Skeletal muscle cell (primary cell): ENCODE measurements at places on chromosomes 1 and 21.

DNA sequence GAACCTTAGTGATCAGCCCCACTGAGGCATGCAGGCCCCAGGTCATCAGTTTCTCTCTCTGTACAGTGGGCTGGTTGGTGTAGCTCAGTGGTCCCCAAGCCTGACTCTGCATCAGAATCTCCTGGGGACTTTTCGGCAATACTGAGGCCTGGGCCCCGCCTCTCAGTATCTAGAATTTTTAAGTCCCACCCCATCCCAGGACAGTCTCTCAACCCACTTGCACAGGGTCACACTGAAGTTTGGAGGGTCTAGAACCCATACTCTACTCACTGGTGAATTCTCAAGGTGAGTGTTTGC is 216.4 kb downstream of the MATN1 start:
- no peak for DNase-seq

- DNase-seq, result no peak
Measured at GRCh38 chr1:55289042-55289441, 73.9 kb upstream of the USP24 start.

GRCh38 chr21:40505681-40506080 is 341.3 kb downstream of the DSCAM start:
- DNase-seq, result no peak

GRCh38 chr1:39132505-39133339 is 71.8 kb upstream of the MACF1 start:
- DNase-seq, result no peak

DNA sequence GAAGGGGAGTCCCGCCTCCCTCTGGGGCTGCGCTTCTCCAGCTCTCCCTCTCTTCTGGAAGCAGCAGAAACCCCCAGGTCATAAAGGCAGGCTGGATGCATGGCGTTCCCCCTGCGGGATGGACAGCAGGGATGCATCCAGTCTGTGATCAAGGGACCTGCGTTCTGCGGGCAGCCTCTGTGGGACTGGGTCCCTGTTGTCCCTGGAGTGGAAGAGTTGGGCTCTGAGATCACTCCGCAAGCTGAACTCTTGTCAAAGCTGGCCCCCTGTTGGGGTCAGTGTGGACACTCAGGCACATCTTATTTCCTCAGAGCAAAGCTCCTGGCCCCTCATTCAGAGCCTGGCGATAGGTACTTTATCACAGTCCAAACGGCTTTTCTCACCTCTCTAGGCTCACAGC is 341.2 kb downstream of the PTPRU start:
- DNase-seq, result no peak

- DNase-seq, result no peak
Measured at GRCh38 chr21:36914244-36915013, 52.0 kb downstream of the HLCS start.

- no peak for DNase-seq
Measured at GRCh38 chr1:16374266-16374665, 7.2 kb downstream of the SZRD1 start.

GRCh38 chr1:248821101-248821500 is 4.6 kb downstream of the SH3BP5L start:
- no peak for DNase-seq

DNA sequence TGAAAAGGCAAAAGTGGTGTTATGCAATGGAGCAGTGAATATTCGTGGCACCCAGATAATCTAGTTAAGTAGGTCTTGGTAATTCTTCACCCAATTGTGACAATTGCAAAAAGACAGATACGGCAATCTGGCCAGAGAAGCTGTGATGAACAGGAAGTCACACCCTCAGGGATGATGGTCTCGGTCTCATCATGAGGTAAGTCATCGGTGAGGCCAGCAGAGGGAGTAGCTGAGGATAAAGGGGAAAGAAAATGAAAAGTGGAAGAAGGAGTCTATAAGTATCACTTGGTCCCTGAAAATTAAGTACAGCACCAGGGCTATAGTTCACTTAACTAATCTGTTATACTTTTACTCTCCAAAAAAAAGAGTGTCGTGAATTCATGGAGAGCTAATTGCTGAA is 258.8 kb upstream of the NCAM2 start:
- DNase-seq, result no peak

DNA sequence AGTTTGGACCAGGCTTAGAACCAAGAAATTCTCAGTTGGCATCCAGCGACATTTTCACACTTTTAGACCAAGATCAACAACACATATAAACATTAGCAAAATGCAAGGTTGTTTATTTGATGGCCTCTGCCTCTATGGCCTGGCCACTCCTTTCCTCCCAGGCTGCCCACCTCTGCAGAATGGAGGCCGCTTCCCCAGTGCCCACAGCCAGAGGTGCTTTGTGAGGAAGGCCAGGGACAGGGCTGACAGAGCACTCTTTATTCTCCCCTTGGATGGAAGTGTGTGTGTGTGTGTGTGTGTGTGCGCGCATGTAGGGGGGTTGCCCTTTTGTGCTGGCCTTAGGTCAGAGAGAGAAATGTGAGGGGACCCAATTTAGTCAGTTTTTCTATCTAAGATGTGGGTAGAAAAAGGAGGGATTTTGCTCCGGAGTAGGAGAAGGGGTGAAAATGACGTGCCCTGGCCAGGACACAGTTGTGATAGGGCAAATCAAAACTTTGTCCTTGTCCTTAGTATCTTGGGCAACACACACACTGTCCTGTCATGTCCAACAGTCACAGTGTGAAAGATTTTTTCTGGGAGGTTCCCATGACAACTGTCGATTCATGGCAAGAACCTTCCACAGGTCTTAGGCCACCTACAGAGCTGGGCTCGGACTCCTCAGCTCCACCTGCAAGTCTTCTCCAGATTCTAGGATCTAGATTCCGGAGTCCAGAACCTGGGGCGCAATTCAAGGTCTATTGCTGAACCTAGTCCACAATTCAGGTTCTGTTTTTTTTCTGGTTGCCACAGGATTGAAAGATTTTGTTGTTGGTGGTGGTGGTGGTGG is 104.9 kb upstream of the SLC2A1 start:
- no peak for DNase-seq

DNA sequence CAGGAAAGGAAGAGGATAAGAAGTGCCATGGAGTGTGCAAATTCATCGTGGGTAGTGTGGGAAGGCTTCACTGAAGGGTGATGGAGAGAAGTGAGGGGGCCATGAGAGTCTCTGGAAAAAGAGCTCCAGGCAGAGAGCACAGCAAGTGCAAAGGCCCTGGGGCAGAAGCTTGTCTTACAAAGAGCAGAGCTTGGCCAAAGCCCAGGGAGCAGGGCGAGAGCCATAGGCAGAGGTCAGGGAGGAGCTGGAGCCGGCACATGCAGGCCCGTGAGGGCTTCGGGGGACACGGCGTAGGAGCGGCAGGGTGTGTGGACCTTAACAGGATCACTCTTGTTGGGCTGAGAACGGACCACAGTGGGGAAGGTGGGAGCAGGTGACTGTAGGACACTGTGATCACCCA is 83.7 kb upstream of the EDN2 start:
- no peak for DNase-seq

DNA sequence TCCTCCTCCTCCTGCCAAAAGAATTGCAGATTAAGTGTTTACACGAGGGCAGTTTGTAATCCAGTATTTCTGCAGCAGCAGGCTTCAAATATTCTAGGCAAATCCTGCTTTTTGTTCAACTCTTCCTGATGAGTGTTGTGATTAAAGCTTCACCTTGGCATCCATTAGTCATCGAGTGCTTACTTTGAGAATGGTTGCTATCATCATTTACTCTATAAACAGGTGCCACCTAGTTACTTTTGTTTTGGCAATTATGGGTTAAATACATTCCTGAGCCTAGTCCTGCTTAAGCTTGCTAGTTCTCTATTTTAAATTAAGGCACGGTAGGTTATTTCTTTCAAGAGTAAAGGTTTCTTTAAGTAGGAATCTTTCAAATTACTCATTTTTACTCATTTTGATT is 20.3 kb downstream of the PDC start:
- no peak for DNase-seq

DNA sequence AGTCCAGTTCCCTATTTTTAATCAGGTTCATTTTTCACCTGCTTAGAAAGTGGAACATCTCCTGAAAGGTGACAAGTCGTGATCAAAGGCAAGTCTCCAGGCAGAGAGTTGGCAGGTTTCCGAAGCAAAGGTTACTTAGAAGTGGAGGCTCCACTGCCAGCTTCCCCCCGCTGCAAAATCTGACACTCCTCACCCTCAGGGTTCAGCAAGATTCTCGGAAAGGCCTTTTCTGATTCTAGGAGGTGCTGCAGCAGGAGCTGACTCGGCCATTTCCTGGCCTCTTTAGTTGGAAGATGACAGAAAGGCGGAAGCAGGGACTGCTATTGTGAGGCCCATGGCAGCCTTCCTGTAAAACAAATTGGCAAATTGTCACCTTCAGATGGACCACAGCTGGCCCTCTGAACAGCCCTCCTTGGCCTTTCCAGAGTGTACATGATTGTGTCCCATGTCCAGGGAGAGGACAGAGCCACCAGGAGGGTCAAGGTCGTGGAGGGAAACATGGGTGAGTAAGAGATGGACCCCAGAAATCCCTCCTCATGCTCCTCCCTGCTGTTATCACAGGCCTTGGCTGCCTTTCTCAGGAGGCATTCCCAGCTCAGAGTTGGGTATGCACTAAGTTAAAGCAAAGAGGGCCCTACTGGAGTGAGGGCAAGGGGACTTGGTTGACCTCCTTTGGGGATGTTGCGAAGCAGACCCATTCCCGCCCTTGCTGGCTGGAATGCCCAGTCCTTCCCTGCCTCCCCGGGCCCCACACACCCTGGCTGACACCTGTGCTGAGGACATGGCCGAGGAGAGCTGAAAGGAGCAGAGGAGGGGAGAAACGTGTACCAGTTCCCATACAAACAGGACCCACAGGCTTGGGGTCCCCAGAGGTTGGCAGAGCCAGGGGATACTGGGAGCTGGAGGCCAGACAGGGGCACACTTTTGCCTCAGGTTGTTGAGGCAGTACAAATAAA is 115.5 kb upstream of the IRF2BP2 start:
- no peak for DNase-seq

DNA sequence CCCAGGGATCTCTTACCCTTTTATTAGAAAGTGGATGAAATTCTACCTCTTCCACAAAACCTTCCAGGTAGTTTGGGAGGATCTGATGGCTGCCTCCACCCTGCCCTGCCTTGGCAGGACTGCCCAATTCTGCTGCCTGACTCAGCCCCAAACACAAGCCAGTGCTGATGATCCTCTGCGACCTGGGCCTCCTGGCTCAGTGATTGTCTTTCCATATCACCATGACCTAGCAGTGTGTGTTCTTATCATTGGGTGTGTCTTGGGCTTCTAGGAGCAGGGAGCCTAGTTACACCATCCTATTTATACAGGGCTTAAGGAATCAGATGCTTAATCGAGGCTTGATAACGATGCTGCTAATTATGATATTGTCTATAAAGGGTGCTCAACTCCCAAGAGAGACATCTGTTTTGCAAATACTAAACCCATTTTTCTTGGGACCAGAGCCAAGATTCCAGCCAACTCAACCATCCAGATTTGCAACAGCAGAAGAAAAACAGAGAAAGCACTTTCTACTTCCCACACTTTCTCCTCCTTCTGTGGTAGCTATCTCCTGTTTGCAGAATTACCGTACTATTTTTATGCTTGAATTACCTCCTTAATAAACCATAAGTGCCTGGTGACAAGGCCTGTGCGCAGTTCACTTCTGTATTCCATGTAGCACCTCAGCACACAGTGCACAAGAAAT is 36.5 kb upstream of the KIF21B start:
- no peak for DNase-seq

- DNase-seq, result no peak
Measured at GRCh38 chr21:41006636-41007035, 159.7 kb upstream of the DSCAM start.

- no peak for DNase-seq
Measured at GRCh38 chr1:174938281-174939007, 61.3 kb upstream of the CACYBP start.

- DNase-seq, result no peak
Measured at GRCh38 chr1:55232448-55233144, 17.4 kb upstream of the USP24 start.

- no peak for DNase-seq
Measured at GRCh38 chr1:200739702-200740570, 1.2 kb downstream of the CAMSAP2 start.

- no peak for DNase-seq
Measured at GRCh38 chr1:231383159-231383860, 38.8 kb downstream of the EGLN1 start.

GRCh38 chr1:160308451-160309184 is 23.7 kb upstream of the PEX19 start:
- DNase-seq, result no peak

GRCh38 chr1:216422821-216423520 is at the start of gene USH2A:
Gene USH2A, minus strand, starts transcription at chr1:216423448. Its CDS starts 1,112 bp downstream, at chr1:216422336.
- DNase-seq, result no peak

- DNase-seq, result no peak
Measured at GRCh38 chr1:205285381-205286101, 36.0 kb downstream of the NUAK2 start.

DNA sequence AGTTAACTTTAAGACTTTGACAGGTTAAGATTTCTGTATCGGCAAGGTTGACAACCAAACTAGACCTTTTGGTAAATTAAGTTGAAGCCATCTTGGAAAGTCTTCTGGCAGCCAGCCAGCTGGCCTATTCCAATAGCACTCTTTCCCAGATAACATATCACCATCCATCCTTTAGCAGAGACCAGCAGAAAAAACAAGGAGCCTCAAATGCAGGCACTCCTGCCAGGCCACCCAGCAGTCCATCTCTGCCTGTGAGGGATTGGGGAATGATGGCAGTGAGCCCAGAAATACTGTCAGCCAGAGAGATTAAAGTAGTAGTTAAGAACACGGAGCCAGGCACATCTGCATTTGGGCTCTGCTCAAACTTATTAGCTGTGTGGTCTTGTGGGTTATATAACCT is 19.4 kb downstream of the ZBTB40 start:
- DNase-seq, result peak; percentile 25

DNA sequence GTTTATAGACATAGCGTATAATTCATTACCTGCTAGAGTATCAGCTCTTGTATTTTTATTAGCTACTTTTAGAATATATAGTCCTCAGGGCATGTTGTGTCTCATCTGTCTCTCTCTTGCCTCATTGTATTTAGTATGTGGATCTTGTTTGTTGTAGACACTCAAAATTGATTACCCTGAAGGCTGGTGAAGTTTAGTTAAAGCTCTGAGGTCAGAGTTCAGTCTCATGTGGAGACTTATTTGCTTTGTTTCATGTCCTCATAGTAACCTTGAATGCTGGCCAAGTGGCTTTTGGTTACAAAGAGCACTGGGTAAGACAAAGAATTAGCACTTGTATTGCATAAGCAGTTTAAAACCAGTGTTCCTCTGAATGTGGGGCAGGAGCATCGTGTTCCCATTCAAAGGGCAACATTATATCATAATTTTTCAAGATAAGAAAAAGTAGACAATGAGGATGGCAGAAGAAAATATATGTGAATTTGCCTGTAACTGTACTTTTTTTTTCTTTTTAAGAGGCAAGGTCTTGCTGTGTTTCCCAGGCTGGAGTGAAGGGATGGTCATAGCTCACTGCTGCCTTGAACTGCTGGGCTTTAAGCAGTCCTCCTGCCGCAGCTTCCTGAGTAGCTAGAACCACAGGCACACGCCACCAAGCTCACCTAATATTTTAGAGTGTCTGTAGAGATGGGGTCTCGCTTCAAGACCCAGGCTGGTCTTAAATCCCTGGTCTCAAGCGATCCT is 17.4 kb downstream of the CNST start:
- DNase-seq, result no peak

DNA sequence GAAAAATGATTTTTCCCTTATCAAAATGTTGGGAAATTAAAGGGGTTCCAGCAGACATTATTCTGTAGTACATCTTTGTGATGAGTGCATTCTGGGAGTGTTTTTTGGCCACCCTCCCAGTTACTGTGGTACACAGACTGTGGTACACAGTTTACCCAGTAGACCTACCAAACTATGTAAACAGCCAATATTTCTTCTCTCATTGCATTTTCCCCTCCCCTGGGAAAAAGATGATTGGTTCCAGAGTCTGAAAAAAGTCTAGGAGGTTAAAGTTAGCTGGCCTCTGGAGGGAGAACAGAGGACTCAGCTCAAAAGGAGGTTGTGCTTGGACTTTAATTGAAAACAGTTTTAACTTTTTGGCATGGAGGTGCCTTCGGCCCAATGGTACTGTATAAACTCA is 42.5 kb downstream of the PGM1 start:
- DNase-seq, result peak; percentile 47
